ENCODE measurements at places on chromosomes 1 and 21.

GRCh38 chr21:24025101-24025500 lies 1582.2 kb downstream of the MRPL39 start:
- DNase-seq = no peak

DNA sequence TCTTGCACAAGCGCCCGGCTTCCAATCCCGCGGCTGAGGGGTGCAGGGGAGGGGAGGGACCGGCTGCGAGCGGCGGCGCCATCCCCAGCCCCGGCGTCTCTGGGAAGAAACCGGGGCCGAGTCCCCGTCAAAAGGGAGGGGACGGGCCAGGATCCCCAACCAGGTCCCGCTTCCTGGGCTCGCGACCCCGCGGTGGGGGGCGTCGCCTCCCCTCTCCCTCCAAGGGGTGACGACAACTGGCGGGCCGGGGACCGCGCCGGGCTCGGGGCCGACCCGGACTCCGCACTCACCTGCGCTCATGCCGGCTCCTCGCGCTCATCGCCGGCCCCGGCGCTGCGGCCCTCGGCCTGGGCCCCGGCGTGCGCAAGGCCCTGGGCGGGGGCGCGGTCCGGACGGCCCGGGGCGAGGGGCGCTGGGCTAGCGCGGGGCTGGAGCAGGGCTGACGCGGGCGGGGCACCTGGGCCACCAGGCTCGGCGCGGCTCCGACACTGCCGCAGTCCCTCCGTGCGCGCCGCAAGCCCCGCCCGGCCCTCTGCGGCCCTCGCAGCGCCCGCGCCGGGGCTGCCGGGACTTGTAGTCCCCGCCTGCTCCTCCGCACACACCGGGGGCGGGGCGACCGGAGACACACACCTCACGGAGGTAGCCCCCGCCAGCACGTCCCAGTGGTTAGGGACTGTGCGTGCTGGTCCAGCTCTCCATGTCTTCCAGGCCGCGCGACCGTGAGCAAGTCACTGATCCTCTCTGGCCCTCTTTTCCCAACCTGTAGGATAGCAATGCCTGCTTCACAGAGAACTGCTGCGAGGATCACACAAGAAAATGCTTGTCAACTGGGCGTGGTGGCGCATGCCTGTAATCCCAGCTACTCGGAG lies at the start of gene ATP13A2:
ATP13A2 (minus strand) TSS at position 490 of the 869 bp plus-strand sequence; CDS start at position 300, 190 bp downstream.
- peak; percentile 76 for DNase-seq

DNA sequence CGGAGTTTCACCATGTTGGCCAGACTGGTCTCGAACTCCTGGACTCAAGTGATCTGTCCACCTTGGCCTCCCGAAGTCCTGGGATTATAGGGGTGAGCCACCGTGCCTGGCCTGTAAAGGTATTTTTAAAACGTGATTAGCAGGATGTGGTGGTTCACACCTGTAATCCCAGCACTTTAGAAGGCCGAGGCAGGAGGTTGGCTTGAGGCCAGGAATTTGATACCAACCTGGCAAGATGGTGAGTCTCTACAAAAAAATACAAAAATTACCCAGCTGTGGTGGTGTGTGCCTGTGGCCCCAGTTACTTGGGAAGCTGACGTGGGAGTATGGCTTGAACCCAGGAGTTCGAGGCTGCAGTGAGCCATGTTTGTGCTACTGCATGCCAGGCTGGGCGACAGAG lies 43.3 kb upstream of the SOD1 start:
- no peak for DNase-seq

GRCh38 chr1:224874775-224875174 lies 54.7 kb upstream of the DNAH14 start:
- DNase-seq = no peak

GRCh38 chr1:84433258-84434080 lies 35.2 kb downstream of the DNASE2B start:
- peak; percentile 17 for DNase-seq

DNA sequence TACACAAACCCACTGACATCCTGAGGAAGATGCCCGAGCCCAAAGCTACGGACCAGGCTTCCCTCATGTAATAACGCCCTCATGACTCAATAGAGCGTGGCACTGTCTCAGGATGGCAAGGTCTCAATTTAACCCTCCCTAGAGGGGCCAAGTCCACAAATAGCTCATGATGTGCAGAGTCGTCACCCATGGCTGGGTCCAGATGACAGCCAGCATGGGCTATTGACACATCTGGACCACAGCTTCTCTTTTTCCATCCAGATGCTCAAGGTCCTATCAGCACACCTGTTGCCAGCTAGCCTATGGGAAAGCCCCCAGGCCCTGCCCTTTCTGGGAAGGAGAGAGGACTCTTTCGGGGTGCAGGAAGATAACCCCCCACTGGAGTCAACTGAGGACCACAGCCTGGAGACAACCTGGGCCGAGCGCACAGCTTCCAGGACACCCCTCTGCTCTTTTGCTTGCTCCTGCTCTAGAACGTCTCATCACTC lies 2.8 kb downstream of the LAPTM5 start:
- DNase-seq = no peak

GRCh38 chr1:24134376-24134775 lies 8.6 kb downstream of the IL22RA1 start:
- DNase-seq = no peak

DNA sequence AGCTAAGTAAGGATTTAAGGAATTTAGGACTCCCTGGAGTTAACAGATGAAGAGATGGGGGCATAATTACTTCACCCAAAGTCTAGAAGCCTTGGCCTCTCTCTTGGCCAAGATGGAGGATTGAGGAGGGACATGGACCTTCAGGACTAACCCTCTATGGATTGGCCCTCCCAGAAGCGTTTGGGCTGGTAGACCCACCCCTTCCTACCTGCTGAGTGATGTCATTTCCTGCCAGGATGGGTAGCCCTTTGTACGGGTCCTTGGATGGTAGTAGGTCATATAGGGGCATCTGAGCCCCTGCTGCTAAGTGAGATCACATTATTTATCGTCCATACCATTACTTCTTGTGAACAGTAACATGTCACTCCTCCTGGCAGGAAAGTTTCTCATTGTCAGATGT lies 17.7 kb downstream of the LURAP1 start:
- DNase-seq = no peak

DNA sequence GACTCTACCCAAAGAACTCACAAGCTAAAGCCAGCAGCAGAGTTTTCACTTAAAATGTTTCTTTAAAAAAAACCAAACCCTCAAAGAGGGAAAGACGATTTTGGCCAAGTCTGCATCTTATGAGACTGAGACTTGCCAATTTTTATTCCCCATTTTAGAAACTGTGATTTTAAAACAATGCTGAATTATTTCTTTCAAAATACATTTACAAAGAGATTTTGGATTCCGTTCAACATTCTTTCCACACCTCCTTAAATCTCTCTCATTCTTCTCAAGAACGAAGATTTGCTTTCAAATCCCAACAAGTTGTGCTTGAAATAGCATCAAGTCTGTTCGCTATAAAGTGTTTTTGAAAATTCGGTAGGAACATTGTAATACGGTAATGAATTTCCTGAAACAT lies 133.9 kb upstream of the VANGL1 start:
- no peak for DNase-seq

DNA sequence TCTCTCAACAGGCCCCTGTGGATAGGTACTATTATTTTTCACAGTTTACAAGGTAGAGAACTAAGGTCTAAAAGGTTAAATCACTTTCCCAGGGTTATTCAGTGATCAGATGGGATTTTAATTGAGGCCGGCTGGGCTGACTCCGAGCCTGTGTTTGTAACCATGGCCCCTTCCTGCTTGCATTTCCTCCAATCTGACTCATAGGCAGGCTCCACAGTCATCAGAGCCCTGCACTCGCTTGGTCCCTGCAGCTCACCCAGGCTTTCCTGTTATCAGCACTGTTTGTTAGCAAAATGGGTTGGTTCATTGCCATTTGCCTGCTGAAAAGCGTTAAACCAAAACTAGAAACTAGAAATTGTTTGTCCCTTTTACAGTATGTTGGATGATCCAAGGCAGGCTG lies 41.4 kb upstream of the LMX1A start:
- no peak for DNase-seq

- DNase-seq = no peak
These were observed 85.1 kb downstream of the KCNN3 start for GRCh38 chr1:154784924-154785531.

DNA sequence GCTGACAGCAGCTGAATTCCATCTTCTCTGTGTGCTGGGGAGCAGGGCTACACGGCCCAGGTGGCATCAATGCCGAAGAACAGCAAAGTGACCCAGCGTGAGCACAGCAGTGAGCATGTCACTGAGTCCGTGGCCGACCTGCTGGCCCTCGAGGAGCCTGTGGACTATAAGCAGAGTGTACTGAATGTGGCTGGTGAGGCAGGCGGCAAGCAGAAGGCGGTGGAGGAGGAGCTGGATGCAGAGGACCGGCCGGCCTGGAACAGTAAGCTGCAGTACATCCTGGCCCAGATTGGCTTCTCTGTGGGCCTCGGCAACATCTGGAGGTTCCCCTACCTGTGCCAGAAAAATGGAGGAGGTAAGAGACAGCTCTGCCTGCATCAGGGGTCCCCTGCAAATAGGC lies 16.6 kb downstream of the SLC6A17 start:
- no peak for DNase-seq

DNA sequence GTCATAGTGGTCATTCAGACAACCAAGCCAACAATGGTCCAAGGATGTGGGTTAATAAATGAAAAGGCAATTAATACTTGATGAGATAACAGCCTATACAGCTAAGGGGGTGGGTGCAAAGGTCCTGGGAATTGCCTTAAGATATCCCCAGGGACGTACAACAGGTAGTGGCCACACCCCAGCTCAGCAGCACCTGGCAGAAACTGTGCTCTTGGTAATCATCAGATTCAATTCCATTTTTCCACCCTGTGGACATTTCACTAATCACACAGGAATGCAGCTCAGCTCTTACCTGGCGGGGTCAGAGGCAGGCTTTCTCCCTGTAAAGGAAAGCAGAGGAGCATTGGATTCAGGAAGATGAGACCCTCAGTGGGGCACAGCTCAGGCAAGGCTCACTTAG lies 32.9 kb downstream of the FCRL5 start:
- no peak for DNase-seq

DNA sequence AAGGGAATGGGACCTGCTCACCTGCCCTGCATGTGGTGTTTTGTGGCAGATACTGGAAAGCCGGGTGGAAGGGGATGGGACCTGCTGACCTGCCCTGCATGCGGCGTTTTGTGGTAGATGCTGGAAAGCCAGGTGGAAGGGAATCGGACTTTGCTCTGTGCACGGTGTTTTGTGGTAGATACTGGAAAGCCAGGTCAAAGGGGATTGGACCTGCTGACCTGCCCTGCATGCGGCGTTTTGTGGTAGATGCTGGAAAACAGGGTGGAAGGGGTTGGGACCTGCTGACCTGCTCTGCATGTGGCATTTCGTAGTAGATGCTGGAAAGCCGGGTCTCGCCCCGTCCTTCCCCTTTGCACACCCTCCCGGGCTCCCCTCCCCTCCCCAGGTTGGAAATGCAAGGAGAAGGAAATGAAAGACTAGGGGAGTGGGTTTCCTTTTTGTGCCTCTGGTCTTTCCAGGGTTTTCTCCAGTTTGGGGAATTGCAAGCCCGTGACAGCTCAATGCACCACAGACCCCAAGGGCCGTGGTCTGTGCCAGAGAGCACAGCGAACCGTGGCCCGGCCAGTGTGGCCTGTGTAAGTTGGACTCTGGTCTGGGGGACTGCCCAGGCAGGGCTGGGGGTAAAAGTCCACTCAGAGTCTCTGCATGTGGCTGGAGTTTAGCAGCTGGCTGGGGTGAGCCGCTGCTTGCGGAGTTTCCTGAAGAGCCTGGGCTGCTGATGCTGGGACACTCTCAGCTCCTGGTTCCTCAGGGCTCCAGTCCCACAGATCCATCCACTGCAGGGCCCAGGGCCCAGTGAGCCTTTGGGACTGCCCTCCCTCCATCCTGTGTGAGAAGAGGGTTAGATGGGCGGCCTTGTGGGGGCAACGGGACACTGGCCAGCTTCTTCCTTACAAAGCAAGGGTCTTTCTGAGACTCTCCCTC lies 105.5 kb downstream of the CRYAA start:
- DNase-seq = no peak

DNA sequence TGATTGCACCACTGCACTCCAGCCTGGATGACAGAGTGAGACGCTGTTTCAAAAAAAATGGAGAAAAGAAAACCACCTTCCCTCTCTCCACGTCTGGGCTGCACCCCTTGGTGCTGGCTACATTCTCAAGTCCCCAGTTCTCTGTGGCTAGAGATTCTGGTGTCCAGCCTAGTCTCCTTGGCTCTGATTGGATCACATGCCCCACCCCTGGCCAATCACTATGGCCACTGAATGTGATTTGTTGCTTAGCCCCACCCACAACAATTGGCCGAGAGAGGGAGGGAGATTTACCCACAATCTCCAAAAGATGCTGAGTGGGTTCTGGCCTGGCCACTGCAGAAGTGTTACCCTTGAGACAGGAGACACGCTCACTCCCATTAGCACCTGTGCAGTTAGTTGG lies 39.4 kb downstream of the FHAD1 start:
- no peak for DNase-seq

- no peak for DNase-seq
These were observed 76.4 kb downstream of the ADGRL2 start for GRCh38 chr1:81876901-81877733.

GRCh38 chr1:154398678-154399077 lies 6.5 kb upstream of the IL6R start:
- no peak for DNase-seq

- DNase-seq = no peak
These were observed 13.3 kb upstream of the PDC start for GRCh38 chr1:186474208-186474607.

DNA sequence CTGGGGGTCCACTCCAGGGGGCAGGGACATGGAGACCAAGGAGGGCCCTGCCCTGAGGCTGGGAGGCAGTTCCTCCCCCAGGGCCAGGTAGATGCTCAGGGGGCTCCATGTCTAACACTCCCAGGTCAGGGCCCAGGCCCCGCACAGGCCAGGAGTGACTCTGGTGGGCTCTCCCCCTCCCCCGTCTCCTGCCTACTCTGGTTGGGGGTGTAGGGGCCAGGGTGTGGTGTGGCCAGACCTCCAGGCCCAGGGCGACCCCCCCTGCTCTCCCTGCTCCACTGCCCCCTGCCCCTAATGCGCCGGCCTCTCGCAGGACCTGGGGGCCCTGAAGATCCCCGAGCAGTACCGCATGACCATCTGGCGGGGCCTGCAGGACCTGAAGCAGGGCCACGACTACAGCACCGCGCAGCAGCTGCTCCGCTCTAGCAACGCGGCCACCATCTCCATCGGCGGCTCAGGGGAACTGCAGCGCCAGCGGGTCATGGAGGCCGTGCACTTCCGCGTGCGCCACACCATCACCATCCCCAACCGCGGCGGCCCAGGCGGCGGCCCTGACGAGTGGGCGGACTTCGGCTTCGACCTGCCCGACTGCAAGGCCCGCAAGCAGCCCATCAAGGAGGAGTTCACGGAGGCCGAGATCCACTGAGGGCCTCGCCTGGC lies 19.7 kb upstream of the CCDC27 start:
- no peak for DNase-seq

GRCh38 chr1:3618531-3618880 lies 6.3 kb upstream of the TPRG1L start:
- DNase-seq = no peak

GRCh38 chr1:89898695-89899470 lies 78.1 kb downstream of the LRRC8D start:
- DNase-seq = no peak

GRCh38 chr1:200675588-200675852 lies 5.8 kb upstream of the DDX59 start:
- no peak for DNase-seq
